IMR-90 (cell line): ENCODE measurements at places on chromosomes 5 and 9.
A peak's percentile ranks its signal among the peaks of the same experiment; 100 is the strongest.

GRCh38 chr9:13351778-13352386 lies 72.4 kb upstream of the MPDZ start:
- peak; percentile 65 for DNase-seq

DNA sequence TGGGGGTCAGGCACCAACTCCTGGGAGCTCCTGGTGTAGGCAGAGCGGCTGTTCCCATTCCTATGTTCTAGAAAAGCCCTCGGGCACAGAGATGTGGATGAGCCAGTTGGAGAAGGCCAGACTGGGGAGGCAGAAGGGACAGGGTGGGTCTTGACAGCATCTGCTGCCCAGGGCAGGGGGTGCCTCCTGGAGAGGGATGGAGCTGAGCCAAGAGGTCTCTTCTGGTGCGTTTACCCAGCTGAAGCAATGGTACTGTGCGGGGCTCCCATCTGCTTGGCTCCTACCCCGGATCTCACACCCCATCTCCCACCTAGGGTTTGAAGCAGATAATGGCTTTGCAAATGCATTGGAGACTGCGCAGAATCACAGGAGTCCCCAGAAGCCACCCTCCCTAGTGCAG lies 41.3 kb downstream of the SHB start:
- no peak for DNase-seq

DNA sequence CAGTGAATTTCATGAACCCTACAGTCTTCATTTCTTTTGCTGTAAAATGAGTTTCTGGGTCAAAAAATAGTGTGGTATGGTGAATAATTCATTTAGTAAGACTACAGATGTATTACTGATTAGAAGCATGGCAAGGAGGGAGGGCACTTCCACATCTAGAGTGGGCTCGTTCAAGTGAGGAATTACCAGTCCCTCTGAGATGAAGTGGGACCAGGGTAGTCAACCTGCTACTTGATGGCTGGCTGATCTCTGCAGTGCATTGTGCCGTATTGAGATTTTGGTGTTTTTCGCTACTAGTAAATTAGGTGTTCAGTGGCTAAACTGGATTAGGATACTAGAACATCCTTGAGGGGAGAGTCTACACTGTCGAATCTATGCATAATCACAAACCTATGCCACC lies 10.8 kb downstream of the CDC37L1 start:
- DNase-seq: no peak

DNA sequence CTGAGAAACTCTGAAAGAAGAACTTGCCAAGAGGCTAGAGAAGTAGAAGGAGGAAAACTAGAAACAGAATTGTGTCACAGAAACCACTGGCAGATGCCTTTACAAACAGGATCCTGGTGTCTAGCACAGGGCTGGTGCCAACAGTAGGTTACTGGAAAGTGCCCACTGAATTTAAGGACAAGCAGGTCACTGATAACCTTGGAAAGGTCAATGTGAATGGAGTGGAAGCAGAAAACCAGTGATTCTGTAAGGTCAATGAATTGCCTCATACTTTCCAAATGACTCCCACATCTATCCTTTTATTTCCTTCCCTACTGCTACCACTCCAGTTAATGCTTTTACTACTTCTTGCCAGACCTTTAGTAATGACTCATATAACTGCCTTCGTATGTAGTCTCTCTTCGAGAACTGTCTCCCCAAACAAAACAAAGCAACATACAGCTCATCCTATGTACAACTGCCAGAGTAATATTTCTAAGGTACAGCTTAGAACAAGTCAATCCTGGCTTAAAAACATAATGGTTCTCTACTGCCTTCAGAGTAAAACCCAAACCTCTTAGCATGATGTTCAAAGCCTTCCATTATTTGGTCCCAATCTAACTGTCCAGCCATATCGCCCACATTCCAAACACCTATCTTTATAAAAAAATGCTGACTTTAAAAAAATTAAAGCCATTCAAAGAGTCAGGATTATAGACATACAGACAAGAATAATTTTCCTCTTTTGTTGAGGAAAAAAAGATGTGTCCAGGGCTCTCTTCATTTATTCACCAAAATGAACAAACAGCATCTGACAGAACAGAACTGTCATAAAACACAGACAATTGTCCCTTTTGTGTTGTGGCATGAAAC lies 52.5 kb downstream of the NR3C1 start:
- DNase-seq: peak; percentile 95

DNA sequence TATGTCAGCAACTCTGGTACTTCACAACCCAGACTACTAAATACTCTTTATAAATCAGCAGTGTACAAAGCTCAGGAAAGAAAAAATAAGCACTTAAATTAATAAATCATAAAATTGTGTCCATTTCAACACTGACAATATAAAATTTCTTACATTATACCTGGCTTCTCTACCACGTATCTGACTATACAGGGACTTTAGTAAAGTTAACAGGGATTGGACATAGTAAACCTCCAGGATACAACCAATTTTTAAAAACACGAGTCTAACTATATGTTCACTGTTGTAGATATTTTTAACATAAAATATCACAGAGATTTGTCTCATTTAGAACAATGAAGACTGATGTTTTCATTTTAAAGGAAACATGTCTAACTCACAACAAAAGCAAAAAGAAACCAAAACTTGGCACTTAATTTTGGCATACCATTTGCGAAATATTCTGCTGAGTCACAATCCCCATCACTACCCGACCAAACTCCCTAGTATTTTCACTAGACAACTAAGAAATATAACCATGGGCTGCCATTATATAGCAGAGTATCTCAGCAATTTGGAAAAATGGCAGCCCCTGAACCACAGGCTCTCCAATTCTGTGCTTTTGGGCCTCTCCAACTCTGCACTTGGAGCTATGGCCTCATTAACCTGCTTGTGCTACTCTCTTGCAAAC lies 14.4 kb downstream of the FAM169A start:
- peak; percentile 28 for DNase-seq
